ENCODE measurements at places on chromosomes 2 and 18.

DNA sequence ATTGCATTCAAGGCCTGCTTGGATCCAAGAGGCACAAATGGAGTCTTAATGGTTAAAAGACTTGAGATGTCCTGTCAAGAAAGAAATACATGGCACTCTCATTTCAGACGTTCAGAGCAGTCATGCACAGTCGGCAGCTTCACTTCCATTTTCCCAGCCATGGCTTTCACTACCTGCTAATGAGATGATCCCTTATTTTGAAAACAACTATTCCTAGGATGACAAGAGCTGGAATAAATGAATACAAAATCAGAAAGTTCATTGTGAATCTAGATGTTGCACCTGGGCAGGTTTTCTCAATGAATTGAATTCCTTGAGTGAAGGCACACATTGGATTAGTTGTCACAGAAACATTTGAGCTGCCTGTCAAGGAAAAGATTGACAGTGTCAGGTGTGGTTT, 25.7 kb downstream of the ABCG5 start:
- no peak for DNase-seq

DNA sequence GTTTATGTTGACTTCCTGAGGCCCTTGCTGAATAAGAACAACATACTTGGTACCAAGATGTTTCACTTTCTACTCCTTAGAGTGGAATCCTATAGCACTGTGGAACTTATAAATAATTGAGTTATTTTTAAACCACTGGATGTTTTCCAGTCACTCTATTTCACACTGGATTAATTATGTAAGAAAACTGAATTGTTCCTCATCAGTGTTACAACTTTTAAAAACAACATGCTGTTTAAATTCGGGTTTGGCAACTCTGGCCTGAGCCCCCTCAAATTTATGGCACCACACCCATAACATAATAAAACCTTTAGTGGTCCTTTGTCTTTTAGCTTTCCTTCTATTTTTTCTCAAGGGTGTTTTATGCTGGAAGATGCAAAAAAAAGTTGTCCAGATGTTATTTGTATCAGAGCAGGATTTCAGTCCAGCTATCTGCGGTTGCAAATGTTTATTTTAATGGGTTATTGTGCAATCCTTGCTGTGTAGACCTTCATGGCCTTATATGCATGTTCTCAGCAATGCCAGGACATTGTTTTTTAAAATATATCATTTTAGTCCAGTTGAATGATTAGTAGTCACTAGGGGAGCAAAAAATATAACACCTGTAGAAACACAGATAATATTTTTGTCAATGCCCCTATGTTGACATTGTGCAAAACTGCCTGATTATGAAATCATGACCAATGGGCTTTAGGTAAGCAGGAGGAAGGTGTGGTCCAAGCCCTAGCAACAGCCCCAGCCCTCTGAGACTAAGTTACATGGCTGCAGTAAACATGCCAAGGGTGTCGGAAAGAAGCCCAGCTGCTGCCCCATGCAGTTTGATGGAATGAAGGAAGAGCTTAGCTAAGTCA, 638.0 kb upstream of the ZEB2 start:
- DNase-seq: no peak

DNA sequence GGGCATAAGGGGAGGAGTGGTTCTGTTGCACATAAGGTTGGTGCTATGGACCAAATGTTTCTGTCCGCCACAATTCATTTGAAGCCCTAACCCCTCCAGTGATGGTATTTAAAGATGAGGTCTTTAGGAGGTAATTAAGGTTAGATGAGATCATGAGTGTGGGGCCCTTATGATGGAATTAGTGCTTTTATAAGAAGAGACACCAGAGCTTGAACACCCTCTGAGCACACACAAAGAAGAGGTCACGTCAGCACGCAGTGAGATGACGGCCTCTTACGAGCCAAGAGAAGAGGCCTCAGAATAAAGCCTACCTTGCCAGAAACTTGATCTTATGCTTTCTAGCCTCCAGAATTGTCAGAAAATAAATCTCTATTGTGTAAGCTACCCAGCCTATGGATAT, 386.4 kb upstream of the CYRIA start:
- no peak for DNase-seq

- peak; percentile 76 for DNase-seq
These were observed at the start of gene IL1RN for GRCh38 chr2:113126845-113127645. Gene IL1RN (plus strand): TSS chr2:113127598. CDS start chr2:113127625, 27 bp downstream.

DNA sequence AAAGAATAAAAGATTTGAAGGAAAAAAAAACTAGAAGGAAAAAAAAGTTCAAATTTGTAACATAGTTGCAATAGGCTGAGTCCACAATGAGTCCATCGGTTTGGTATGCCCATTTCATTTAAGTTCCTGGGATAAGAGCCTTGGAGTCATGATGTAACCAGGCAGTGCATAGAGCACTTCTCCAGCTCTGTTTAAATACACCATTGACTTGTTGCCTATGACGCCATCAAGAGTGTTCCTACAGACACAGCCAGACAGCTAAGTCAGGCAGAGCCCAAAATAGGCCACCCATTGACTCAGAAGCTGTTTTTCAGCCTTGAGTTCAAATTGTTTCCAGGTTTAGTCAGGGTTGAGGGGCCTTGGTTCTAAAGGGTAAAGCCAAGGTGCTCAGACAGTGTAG, 44.9 kb downstream of the SOCS6 start:
- no peak for DNase-seq

DNA sequence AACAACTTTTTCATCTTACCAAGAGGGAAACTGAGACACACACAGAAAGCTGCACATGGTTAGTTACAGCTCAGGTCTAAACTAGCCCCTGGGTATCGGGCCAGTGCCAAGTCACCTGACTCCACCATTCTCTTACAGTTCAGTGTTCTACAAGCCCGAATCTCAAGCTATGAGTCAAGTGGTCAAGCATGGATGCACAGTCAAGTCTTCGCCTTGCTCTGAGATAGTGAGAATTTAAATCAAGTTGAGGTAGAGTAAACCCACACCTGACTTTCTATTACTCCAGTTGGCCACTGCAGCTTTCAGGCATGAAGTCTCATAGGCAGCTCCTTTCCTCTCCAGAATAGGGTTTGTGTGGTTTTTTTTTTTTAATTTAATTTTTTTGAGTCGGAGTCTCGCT, 34.5 kb upstream of the ARL5A start:
- no peak for DNase-seq

DNA sequence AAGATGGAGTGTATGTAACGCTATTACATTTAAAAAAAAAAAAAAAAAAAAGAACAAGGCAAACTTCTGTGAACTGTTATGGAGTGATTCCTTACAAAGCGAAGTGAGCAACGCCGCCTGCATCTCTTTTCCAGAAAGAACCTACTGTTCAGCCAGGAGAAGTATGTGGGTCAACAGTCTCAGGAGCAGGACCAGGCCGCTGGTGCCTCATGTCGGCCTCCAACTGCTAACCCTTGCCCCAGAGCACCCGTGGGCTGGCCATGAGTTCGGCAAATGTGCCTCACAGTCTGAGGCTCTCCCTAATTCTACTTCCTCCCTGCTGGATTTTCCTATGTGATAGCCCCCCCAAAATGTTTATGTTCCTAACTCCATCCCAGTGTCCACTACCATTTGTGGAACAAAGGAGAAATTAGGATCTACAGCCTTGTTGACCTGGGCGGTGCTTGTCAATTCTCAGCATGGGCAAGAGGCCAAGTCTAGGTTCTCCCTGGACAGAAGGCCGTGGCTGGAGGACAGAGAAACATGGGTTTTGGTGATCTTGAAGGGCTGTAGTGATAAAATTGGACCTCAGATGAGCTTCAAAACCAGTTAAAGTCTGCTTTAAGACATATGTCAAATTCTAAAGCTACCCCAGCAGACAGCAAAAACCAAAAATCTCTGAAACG, 15.9 kb downstream of the FAM168B start:
- DNase-seq: no peak

- DNase-seq: peak; percentile 14
These were observed 728.5 kb upstream of the SLC8A1 start for GRCh38 chr2:41180387-41180786.

GRCh38 chr18:27142891-27143290, 42.2 kb downstream of the CHST9 start:
- no peak for DNase-seq

- no peak for DNase-seq
These were observed 296.2 kb upstream of the SPRED2 start for GRCh38 chr2:65728477-65729180.

- DNase-seq: peak; percentile 70
These were observed 4.9 kb downstream of the ZAP70 start for GRCh38 chr2:97718051-97718882.

GRCh38 chr2:120419955-120420354, 74.0 kb downstream of the INHBB start:
- DNase-seq: no peak

DNA sequence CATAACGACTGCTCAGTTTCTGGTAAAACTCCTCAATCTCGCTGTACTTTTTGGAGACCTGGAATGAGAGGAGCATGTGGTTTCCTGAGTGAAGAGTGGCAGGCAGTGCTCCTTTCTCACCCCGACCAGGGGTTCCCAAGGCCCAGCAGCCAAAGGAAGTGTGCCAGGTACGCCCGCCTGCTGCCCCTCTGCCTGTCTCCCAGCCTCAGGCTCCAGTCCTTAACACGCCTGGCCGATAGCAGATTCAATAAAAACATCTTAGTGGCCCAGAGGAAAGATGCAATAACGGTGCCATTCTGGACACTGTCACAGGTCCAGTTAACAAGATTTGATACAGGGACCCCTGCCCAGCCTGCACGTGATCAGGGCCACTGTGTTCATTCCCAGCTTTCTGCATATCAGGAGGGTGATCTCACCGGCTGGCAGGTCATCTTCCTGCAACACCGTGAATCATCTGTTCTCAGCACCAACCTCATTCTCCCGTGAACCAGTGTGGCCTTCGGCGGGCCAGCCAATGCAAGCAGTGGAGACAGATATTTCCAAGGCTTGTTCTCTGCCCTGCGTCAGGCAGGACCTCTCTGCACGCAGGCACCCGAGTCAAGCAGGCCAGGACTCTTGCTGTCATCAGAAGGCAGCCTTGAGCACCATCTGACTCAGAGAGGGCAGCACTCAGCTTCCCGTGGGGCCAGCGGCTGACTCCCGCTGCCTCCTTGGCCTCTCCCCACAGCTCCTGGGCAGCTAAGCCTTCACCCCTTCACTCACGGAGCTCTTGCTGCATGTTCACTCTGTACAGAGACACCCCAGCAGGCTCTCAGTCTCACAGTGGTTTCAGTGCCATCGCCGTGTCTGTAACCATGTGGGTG, 9.5 kb downstream of the HS1BP3 start:
- no peak for DNase-seq

- no peak for DNase-seq
These were observed 40.8 kb downstream of the RAB10 start for GRCh38 chr2:26074676-26075075.

DNA sequence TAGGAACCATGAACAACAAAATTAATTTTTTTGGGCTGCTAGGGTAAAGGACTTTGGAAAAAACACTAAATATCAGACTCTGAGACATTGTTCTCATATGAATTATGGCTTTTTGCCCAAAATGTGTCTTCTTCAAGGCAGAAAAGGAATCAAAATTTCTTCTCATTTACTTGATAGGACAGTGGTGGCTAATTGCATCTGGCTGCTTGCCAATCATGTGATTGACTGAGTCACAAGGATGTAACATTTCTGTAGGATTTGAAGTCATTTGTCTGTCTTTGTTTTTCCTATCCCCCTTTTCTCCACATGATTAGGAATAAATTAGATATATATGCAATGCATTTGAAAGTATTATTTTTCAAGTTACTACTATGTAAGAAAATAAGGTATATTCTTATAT, 130.2 kb downstream of the SLC4A10 start:
- no peak for DNase-seq

DNA sequence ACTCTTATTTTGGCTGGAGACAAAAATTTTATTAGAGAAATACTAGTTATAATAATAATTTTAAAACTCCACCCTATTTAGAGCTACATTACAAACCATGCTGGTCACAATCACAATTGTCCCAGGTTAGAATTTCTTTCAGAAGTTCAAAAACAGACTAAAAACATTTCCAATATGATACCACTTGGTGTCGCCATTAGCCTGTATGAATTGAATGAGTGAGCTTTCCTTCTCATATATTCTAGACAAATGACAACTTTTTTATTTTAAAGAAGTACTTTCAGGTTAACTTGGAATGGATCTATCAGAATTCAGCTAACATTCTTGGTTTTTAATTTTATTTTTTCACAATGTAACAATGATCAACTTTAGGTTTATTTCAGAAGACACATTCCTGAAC, 48.0 kb downstream of the SERPINB8 start:
- DNase-seq: no peak

DNA sequence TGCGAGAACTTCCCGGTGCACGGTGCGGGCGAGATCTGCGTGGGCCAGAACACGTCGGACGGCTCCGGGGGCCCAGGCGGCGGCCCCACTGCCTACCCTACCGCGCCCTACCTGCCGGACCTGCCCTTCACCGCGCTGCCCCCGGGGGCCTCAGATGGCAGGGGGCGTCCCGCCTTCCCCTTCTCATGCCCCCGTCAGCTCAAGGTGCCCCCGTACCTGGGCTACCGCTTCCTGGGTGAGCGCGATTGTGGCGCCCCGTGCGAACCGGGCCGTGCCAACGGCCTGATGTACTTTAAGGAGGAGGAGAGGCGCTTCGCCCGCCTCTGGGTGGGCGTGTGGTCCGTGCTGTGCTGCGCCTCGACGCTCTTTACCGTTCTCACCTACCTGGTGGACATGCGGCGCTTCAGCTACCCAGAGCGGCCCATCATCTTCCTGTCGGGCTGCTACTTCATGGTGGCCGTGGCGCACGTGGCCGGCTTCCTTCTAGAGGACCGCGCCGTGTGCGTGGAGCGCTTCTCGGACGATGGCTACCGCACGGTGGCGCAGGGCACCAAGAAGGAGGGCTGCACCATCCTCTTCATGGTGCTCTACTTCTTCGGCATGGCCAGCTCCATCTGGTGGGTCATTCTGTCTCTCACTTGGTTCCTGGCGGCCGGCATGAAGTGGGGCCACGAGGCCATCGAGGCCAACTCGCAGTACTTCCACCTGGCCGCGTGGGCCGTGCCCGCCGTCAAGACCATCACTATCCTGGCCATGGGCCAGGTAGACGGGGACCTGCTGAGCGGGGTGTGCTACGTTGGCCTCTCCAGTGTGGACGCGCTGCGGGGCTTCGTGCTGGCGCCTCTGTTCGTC, 1.7 kb downstream of the FZD7 start:
- no peak for DNase-seq

DNA sequence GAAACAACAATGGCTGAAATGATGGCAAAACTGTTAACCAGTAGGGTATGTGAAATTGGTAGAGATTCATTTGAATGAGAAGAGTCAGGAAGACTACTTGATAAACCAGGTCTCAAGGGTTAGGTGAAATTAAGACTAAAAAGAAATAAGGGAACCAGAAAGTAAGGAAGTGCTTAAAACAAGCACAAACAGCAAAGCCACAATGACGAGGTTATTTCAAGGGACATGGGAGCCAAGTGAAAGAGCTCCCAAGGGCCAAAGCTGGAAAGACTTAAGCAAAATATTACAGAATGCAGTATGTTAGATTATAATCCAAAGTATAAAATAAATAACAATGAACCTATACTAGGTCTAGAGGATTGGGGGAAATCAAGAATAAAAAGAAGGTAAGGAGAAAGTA, 19.3 kb upstream of the CD302 start:
- DNase-seq: peak; percentile 19

DNA sequence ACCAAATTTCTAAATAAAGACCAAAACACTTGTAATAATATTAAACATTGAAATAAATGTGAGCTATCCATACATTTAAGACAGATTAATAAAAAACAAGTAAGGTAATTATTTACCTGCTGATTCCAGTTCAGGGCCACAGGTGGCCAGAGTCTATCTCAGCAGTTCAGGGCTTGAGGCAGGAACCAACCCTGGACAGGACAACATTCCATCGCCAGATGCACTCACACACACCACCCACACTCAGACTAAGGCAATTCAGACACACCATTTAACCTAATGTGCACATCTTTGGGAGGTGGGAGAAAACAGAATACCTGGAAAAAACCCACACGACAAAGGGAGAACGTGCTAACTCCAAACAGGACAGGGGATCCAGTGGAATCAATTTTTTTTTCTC, 14.1 kb upstream of the WDSUB1 start:
- DNase-seq: no peak
